Pons (tissue), 1 donor: ENCODE measurements at places on chromosomes 3 and 15.

- DNase-seq: no peak
Measured at GRCh38 chr3:21517184-21517583, 233.8 kb downstream of the ZNF385D start.

DNA sequence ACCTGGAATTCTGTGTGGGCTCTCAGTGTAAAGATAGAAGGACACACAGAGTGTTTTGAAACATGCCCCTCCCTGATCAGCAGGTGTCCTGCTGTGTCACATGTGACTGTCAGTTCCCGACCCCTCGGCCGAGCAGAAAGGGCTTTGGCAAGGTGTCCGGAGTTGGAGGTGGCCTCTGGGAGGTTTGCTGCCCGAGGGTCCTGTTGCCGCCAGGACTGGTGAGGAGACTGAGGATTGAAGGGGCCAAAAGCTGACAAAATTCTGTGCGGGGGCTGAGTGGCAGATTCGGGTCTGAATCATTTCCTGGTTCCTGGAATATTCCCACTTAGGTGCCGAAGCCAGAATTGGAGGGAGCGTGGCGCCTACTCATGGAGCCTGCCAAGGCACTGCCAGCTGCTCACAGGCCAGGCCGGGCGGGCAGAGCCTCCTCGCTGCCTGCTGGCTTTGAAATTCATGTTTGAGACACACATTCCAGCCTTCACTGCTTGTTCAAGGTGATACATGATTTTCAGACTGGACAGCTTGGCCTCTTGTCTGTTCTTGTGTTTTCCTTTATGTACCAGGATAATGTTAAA, 83.8 kb downstream of the APBA2 start:
- peak; percentile 52 for DNase-seq

- no peak for DNase-seq
Measured at GRCh38 chr3:126408099-126408498, 13.4 kb downstream of the CFAP100 start.

GRCh38 chr3:150090006-150090405, 119.3 kb upstream of the PFN2 start:
- no peak for DNase-seq

GRCh38 chr3:96236522-96236921, 577.9 kb upstream of the EPHA6 start:
- no peak for DNase-seq
